ENCODE measurements at places on chromosomes 12 and 14. TPM values are rescaled to one million over a fixed set of nuclear protein-coding genes. Genes with fewer than 3 reads are reported as not detected.

The TEAD4 gene
- total RNA-seq = 10.8 TPM

The HCAR1 gene
- 0.05 TPM for total RNA-seq

The SLCO1A2 gene
- not detected for total RNA-seq

- H3K4me3 ChIP-seq = no peak overlapping the region
- no peak for DNase-seq
- H3K36me3 ChIP-seq = no peaks in the 10 kb centered on the region
- H3K27me3 ChIP-seq = peaks cover 33% of the 10 kb centered on the region
- H3K27ac ChIP-seq = no peak overlapping the region
- no peaks in the 10 kb centered on the region for H3K4me1 ChIP-seq
Observed at GRCh38 chr12:70920891-70921290, 353 bp upstream of the PTPRR start.

- no peaks in the 10 kb centered on the region for H3K4me1 ChIP-seq
- no peaks in the 10 kb centered on the region for H3K27me3 ChIP-seq
- no peak overlapping the region for H3K4me3 ChIP-seq
- no peaks in the 10 kb centered on the region for H3K36me3 ChIP-seq
- no peak for DNase-seq
- H3K27ac ChIP-seq = peak overlapping the region; percentile 19
Observed at GRCh38 chr14:22095860-22096513, 422.4 kb upstream of the OR4E1 start.

DNA sequence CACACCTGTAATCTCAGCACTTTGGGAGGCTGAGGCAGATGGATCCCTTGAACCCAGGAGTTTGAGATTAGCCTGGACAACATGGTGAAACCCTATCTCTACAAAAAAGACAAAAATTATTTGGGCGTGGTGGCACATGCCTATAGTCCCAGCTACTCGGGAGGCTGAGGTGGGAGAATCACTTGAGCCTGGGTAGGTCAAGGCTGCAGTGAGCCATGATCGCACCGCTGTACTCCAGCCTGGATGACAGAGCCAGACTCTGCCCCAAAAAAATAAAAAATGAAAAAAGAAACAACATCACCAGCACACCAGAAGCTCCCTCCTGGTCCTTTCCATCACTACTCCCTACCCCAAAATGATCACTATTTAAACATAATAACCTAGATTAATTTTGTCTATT, 2.6 kb downstream of the VEZT start:
- no peak for DNase-seq
- H3K27me3 ChIP-seq = no peaks in the 10 kb centered on the region
- H3K4me1 ChIP-seq = peaks cover 66% of the 10 kb centered on the region
- no peak overlapping the region for H3K27ac ChIP-seq
- no peaks in the 10 kb centered on the region for H3K36me3 ChIP-seq

GRCh38 chr12:104510873-104511440, 54.2 kb downstream of the CHST11 start:
- no peaks in the 10 kb centered on the region for H3K36me3 ChIP-seq
- no peaks in the 10 kb centered on the region for H3K27me3 ChIP-seq
- H3K4me1 ChIP-seq = peaks cover 40% of the 10 kb centered on the region
- no peak overlapping the region for H3K4me3 ChIP-seq
- no peak for DNase-seq
- H3K27ac ChIP-seq = no peak overlapping the region

DNA sequence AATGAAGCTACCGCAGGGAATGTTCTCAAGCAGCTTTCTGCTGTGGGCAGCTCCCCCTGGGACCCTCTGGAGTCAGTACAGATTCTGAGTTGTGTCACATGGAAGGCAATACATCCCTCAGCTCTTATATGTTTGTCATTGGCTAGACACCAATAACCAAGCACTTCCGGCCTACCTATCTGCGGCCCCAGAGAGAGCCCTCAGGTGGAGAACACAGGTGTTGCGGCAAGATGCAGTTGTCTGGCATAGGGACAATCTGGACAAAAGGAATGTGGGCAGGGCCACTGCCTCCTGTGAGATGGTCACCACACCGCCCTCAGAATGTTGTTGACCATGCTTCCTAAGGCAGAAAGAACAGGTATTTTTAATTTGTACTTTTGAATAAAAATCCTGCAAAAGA, 118.7 kb downstream of the BRMS1L start:
- H3K27ac ChIP-seq = no peak overlapping the region
- peaks cover 5% of the 10 kb centered on the region for H3K27me3 ChIP-seq
- H3K4me3 ChIP-seq = no peak overlapping the region
- no peak for DNase-seq
- no peaks in the 10 kb centered on the region for H3K36me3 ChIP-seq

DNA sequence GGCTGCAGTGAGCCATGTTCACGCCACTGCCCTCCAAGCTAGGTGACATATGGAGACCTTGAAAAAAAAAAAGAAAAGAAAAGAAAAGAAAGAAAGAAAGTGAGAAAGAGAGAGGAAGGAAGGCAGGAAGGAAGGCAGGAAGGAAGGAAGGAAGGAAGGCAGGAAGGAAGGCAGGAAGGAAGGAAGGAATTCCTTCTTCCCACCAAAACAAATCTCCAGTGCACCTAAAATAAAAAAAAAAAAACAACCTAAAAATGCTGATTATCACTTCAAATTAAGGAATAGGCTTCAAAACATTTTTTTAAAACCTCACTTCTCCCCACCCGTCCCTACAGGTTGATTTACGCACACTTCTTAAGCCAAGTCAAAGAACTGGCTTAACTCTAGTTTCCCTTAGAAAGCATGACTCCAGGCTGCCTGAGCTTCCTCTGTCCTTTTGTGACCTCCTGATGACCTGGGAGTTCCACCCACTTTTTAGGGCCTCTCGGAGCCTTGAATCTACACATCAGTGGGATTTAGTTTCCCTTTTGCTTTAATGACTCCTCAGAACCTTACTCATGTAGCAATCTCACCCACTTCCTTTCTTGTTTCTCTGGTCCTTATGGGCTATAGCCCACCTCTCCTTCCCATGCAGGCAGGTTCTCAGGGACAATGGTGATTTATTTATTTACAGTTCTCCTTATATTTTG, 18.6 kb downstream of the DUSP6 start:
- no peaks in the 10 kb centered on the region for H3K27me3 ChIP-seq
- DNase-seq = no peak
- H3K4me3 ChIP-seq = no peak overlapping the region
- no peaks in the 10 kb centered on the region for H3K36me3 ChIP-seq

DNA sequence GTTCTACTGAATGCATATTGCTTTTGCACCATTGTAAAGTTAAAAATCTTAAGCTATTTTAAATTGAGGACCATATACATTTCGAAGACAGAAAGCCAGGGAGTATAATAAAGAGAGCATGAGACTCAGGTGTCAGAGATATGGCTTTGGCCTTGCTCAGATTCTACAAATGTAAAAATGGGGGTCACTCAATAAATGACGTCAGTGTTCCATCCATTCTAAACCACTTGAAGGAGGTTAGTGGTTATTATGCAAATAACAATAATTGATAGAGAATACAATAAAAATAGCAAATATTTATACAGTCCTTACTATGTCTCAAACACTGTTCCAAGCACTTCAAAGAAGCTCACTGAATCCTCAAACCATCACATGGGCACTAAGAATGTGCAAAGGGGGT, 20.1 kb downstream of the RTN1 start:
- DNase-seq = no peak
- H3K36me3 ChIP-seq = no peaks in the 10 kb centered on the region
- no peaks in the 10 kb centered on the region for H3K4me1 ChIP-seq
- no peak overlapping the region for H3K27ac ChIP-seq

- no peak overlapping the region for H3K4me3 ChIP-seq
- peaks cover 9% of the 10 kb centered on the region for H3K4me1 ChIP-seq
- H3K27me3 ChIP-seq = no peaks in the 10 kb centered on the region
Observed at GRCh38 chr14:75196468-75196867, 20.1 kb upstream of the TMED10 start.
